ENCODE measurements at places on chromosomes 2 and 18. TPM values are rescaled to one million over a fixed set of nuclear protein-coding genes. Genes with fewer than 3 reads are reported as not detected.

GRCh38 chr2:240214790-240215675, 74.6 kb upstream of the OTOS start:
- H3K4me1 ChIP-seq, result no peaks in the 10 kb centered on the region
- no peak for DNase-seq
- H3K27me3 ChIP-seq, result no peaks in the 10 kb centered on the region
- no peaks in the 10 kb centered on the region for H3K36me3 ChIP-seq
- H3K27ac ChIP-seq, result peak overlapping the region; percentile 26

DNA sequence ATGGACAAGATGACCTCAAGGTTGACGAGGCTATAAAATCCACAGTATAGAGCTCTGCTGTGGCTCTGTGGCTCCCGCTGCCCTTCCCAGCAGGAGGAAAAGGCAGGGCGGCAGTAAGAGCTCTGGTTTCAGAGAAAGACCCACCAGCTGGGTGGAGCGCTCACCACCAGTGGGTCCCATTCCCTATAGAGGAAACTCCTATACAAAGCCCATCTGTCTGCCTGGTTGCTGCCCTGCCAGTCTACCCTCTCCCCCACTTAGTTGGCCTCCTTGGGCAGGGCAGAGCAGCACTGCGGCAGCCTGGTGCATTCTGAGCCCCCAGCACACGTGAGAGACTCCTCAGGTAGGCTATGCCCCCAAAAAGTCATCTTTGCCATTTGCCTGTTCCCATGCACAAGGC, 26.5 kb downstream of the TNS1 start:
- H3K27me3 ChIP-seq, result peaks cover 28% of the 10 kb centered on the region
- H3K27ac ChIP-seq, result no peak overlapping the region
- no peak overlapping the region for H3K4me3 ChIP-seq
- DNase-seq, result no peak

DNA sequence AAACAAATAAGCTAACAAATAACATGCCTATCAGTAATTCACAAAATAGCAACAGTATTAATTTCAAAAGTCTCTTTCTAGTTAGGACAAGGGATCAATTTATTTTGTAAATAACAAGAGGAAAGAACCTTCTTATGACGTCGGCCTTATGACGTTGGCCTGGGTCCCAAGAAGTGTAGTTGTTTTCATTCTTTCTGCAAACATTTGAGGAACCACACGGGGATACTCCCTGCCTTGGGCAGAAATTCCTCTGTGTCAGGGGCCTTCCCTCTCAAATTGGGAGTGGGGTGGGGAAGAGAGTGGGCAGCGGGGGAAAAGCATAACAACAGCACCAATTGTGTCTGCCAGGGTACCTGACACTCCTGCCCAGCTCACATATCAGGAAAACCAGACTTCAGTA, 1.3 kb downstream of the CCDC68 start:
- H3K4me3 ChIP-seq, result no peak overlapping the region
- H3K27ac ChIP-seq, result no peak overlapping the region
- H3K4me1 ChIP-seq, result no peaks in the 10 kb centered on the region
- H3K36me3 ChIP-seq, result no peaks in the 10 kb centered on the region

DNA sequence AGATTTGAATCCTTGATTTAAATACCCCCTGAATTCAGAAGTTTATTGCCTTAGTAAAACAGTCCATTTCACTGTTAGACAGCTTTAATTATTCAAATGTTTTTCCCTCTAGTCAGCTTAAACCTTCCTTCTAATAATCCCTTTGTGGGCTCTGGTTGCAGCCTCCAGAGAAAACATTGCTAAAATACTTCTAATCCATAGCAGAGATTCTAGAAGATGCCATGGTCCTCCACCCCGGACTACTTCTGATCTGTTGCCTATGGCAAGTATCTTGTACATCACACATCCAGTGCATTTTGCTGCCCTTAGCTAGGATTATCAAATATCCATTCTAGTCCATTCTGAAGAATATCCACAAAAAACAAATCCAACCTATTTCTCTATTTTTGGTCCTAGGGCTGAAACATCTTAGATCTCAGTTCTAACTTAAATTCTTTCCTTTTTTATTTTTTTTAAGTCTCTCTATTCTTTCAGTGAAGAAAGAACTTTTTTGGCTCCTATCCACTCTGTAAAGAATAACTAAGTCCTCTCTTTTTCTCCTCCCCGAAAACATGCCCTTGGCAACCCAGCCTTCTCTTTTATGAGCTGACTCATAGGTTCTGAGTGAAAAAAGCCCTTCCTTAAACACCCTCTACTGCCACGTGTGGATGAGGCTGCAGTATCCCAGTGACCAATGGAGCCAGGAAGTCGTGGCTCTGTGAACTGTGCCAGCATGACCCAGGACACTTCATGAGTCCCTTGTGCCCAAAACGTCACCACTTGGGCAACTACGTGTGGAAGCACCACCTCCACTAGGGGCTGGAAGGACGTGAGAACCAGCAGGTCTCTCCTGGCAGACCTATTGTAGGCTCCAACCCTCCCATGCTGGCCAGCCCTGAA, 349.8 kb downstream of the TNS1 start:
- H3K4me3 ChIP-seq, result no peak overlapping the region
- no peak for DNase-seq
- peaks cover 12% of the 10 kb centered on the region for H3K4me1 ChIP-seq
- no peaks in the 10 kb centered on the region for H3K36me3 ChIP-seq
- H3K27ac ChIP-seq, result no peak overlapping the region

GRCh38 chr2:128941751-128942150, 623.1 kb upstream of the HS6ST1 start:
- H3K4me3 ChIP-seq, result no peak overlapping the region
- H3K27me3 ChIP-seq, result no peaks in the 10 kb centered on the region
- H3K36me3 ChIP-seq, result no peaks in the 10 kb centered on the region
- no peak for DNase-seq
- no peaks in the 10 kb centered on the region for H3K4me1 ChIP-seq
- H3K27ac ChIP-seq, result no peak overlapping the region

DNA sequence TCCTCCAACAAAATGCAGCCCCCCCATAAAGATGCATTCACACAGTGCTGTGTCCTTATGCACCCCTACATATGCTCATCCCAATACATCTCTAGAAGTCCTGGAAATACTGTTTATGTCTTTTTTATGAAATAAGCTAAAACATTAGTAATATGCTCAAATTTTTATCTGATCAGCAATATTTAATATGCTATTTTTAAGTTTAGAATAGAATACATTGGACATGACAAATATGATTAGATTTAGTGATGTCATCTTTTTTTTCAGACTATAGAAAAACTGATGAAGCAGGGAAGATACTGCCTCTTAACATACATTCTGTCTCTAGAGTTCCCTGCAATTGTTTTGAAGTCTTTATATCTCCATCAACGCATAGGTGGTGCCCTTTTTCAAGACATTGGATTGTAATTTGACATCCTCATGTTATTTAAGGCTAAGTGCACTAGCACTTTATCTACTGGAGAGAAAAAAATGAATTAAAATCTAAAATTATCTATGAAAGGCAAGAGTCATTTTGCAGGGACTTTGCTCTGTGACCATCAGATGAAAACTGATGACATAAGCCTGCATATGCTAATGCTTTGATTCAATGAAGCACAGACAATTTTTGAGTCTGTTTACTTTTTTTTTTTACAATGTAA, 395.3 kb downstream of the LPIN1 start:
- H3K27ac ChIP-seq, result no peak overlapping the region
- H3K4me1 ChIP-seq, result no peaks in the 10 kb centered on the region
- H3K27me3 ChIP-seq, result no peaks in the 10 kb centered on the region
- no peak for DNase-seq
- H3K4me3 ChIP-seq, result no peak overlapping the region
- H3K36me3 ChIP-seq, result no peaks in the 10 kb centered on the region

GRCh38 chr2:223034221-223034975, 17.6 kb upstream of the KCNE4 start:
- no peak overlapping the region for H3K4me3 ChIP-seq
- H3K27me3 ChIP-seq, result no peaks in the 10 kb centered on the region
- peaks cover 3% of the 10 kb centered on the region for H3K4me1 ChIP-seq
- no peaks in the 10 kb centered on the region for H3K36me3 ChIP-seq
- no peak overlapping the region for H3K27ac ChIP-seq

CKAP2L gene
- total RNA-seq, result 42.1 TPM

POU3F3 gene
- total RNA-seq, result not detected

CENPA gene
- total RNA-seq, result 21.5 TPM

IL18RAP gene
- total RNA-seq, result not detected

All from endodermal cell (in vitro differentiated cells).